Gastrocnemius medialis (tissue), 4 donors: ENCODE measurements at places on chromosomes 6 and 20. TPM values are rescaled to one million over a fixed set of nuclear protein-coding genes. Genes with fewer than 3 reads are reported as not detected.

DNA sequence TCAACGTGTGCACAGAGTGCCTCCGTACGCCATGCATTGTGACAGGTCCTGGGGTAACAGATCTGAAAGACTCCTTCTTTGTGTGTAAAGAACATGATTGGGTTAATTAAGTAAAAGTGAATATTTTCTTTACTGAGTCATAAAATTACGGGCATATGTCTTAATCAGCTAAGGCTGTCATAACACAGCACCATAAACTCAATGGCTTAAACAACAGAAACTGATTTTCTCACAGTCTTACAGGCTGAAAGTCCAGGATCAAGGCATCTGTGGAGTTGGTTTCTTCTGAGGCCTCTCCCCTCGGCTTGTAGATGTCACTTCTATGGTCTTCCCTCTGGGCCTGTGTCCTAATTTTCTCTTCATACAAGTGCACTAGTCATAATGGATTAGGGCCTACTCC lies 176.9 kb downstream of the MTFR2 start:
- no peak overlapping the region for H3K4me3 ChIP-seq
- H3K4me1 ChIP-seq, result peaks cover 18% of the 10 kb centered on the region
- H3K36me3 ChIP-seq, result no peaks in the 10 kb centered on the region
- DNase-seq, result no peak
- H3K27me3 ChIP-seq, result no peaks in the 10 kb centered on the region
- H3K27ac ChIP-seq, result peak overlapping the region; percentile 7

- peak within 1 kb of the TSS; percentile 64 for H3K4me3 ChIP-seq
- no peak for DNase-seq
- H3K27ac ChIP-seq, result peak within 1 kb of the TSS; percentile 67
- no peaks in the 10 kb centered on the region for H3K27me3 ChIP-seq
- peaks cover 13% of the 10 kb centered on the region for H3K4me1 ChIP-seq
- H3K36me3 ChIP-seq, result no peaks in the 10 kb centered on the region
Observed at GRCh38 chr20:36154700-36155628, at the start of gene EPB41L1. TSS of gene EPB41L1 (plus strand) at chr20:36154740. CDS start at chr20:36173778, 19,038 bp downstream.

DNA sequence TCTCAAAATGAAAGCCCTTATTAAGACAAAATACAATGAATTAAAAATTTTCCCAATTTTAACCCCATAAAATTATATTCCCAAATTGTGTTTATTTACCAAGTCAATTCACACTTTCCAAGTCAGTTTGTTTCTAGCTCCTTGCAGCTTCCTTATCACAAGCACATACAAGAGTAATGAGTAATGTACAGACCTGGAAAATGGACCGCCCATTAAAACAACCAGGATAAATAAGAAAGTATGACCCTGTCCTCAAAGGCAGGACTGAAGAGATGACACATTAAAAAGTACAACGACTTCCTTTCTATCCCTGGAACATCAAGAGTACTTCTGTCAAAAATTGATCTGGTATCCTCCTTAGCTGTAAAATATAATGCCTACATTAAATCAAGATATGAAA lies 47.1 kb upstream of the TMX4 start:
- H3K36me3 ChIP-seq, result no peaks in the 10 kb centered on the region
- no peaks in the 10 kb centered on the region for H3K4me1 ChIP-seq
- H3K4me3 ChIP-seq, result no peak overlapping the region
- H3K27me3 ChIP-seq, result no peaks in the 10 kb centered on the region
- no peak overlapping the region for H3K27ac ChIP-seq

- H3K4me1 ChIP-seq, result no peaks in the 10 kb centered on the region
- DNase-seq, result no peak
- no peak overlapping the region for H3K27ac ChIP-seq
- H3K4me3 ChIP-seq, result no peak overlapping the region
- H3K27me3 ChIP-seq, result no peaks in the 10 kb centered on the region
Observed at GRCh38 chr6:113529879-113530278, 327.3 kb upstream of the MARCKS start.

GRCh38 chr6:71446470-71446869 lies 157.9 kb downstream of the OGFRL1 start:
- no peak overlapping the region for H3K27ac ChIP-seq
- H3K4me1 ChIP-seq, result no peaks in the 10 kb centered on the region
- no peaks in the 10 kb centered on the region for H3K36me3 ChIP-seq
- DNase-seq, result no peak
- no peaks in the 10 kb centered on the region for H3K27me3 ChIP-seq

Gene RNF217
- total RNA-seq, result 10.8 TPM

GRCh38 chr6:127053032-127053874 lies 65.2 kb upstream of the RSPO3 start:
- DNase-seq, result no peak
- no peaks in the 10 kb centered on the region for H3K4me1 ChIP-seq
- no peaks in the 10 kb centered on the region for H3K27me3 ChIP-seq
- no peaks in the 10 kb centered on the region for H3K36me3 ChIP-seq
- no peak overlapping the region for H3K4me3 ChIP-seq

DNA sequence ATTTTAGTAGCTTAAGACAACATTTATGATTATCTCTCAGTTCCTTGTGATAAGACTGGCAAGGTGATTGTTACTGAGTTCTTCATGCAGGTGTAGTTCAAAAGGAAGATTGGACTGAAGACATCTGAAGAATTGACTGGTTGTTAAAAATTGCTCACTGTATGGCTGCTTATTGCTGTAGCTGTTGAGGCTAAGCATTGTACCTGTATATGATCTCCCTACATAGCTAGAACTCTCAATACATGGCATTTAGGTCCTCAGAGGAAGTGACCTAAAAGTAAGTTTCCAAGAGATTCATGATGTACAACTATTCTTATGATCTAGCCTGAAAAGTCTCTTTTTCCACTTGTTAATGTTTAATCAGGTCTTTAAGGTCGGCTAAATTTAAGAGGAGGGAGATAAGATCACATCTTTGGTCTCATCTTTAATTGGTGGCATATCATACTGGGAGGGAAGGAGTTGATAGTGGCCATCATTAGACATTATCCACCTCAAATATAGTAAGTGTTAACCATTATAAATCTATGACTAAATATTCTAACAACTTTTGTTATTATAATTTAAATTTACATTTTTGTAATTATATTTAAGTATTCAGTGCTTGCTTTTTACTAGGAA lies 401.2 kb upstream of the EPHA7 start:
- no peaks in the 10 kb centered on the region for H3K4me1 ChIP-seq
- H3K4me3 ChIP-seq, result no peak overlapping the region
- H3K36me3 ChIP-seq, result no peaks in the 10 kb centered on the region
- no peaks in the 10 kb centered on the region for H3K27me3 ChIP-seq
- no peak for DNase-seq
- H3K27ac ChIP-seq, result no peak overlapping the region

GRCh38 chr20:29325304-29325640 lies 1932.2 kb upstream of the DEFB115 start:
- no peaks in the 10 kb centered on the region for H3K4me1 ChIP-seq
- H3K27me3 ChIP-seq, result no peaks in the 10 kb centered on the region
- no peak for DNase-seq
- no peak overlapping the region for H3K27ac ChIP-seq
- H3K4me3 ChIP-seq, result no peak overlapping the region
- H3K36me3 ChIP-seq, result no peaks in the 10 kb centered on the region

- no peak overlapping the region for H3K4me3 ChIP-seq
- no peak overlapping the region for H3K27ac ChIP-seq
- no peaks in the 10 kb centered on the region for H3K27me3 ChIP-seq
- no peaks in the 10 kb centered on the region for H3K4me1 ChIP-seq
- H3K36me3 ChIP-seq, result no peaks in the 10 kb centered on the region
Observed at GRCh38 chr6:129889580-129889979, 28.5 kb upstream of the TMEM244 start.

- H3K4me1 ChIP-seq, result no peaks in the 10 kb centered on the region
- no peaks in the 10 kb centered on the region for H3K27me3 ChIP-seq
- DNase-seq, result no peak
- H3K27ac ChIP-seq, result no peak overlapping the region
Observed at GRCh38 chr6:97361286-97361685, 78.3 kb upstream of the MMS22L start.

Gene LPA
- total RNA-seq, result not detected

DNA sequence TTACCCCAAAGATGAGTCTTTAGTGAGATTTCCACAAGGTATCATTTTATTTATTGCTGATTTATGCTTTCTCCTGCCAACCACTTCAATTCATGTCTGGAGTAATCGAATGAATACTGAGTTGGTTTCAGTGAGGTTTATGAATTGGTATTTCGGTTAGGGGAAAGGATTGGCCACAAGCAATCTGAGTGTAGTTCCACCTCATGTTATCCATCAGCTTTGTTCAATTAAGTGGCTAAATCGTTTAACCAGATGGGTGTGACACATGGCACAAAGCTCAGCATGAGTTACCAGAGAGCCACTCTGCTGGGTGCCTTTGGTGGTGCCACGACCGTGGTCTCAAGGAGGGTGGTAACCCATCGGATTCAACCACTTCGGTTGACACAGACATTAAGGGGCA lies 148.2 kb downstream of the FNDC1 start:
- H3K36me3 ChIP-seq, result no peaks in the 10 kb centered on the region
- no peak overlapping the region for H3K4me3 ChIP-seq
- no peaks in the 10 kb centered on the region for H3K4me1 ChIP-seq
- H3K27ac ChIP-seq, result no peak overlapping the region

- H3K4me3 ChIP-seq, result no peak overlapping the region
- no peak for DNase-seq
- H3K36me3 ChIP-seq, result no peaks in the 10 kb centered on the region
- no peaks in the 10 kb centered on the region for H3K27me3 ChIP-seq
Observed at GRCh38 chr6:53922539-53922981, 127.8 kb downstream of the LRRC1 start.

Gene SMOC2
- 34.4 TPM for total RNA-seq

Gene C6orf58
- not detected for total RNA-seq
